Smooth muscle cell of the umbilical artery (primary cell): ENCODE measurements at places on chromosomes 3 and 15. TPM values are rescaled to one million over a fixed set of nuclear protein-coding genes. Genes with fewer than 3 reads are reported as not detected.

The LHFPL4 gene
- not detected in 2 replicates for total RNA-seq

The PRTG gene
- 1.2 and 1.3 TPM in 2 replicates for total RNA-seq

The SOX2 gene
- not detected in 2 replicates for total RNA-seq

The KCNMB2 gene
- total RNA-seq = not detected in 2 replicates

The GP5 gene
- 0.14 and 0.59 TPM in 2 replicates for total RNA-seq

The CCR9 gene
- not detected in 2 replicates for total RNA-seq

The PLS1 gene
- 2.7 and 3.2 TPM in 2 replicates for total RNA-seq

The SYNPR gene
- not detected in 2 replicates for total RNA-seq

The MAGI1 gene
- 28.2 and 51.1 TPM in 2 replicates for total RNA-seq

The GOLGA8O gene
- not detected in 2 replicates for total RNA-seq

The SLC22A13 gene
- 1.5 and 1.6 TPM in 2 replicates for total RNA-seq

The MLF1 gene
- 10.2 and 13.7 TPM in 2 replicates for total RNA-seq

The CHST14 gene
- 13.4 and 19.0 TPM in 2 replicates for total RNA-seq

The RASGRP1 gene
- 0.59 and 0.88 TPM in 2 replicates for total RNA-seq
